ENCODE measurements at places on chromosomes 5 and 9.

DNA sequence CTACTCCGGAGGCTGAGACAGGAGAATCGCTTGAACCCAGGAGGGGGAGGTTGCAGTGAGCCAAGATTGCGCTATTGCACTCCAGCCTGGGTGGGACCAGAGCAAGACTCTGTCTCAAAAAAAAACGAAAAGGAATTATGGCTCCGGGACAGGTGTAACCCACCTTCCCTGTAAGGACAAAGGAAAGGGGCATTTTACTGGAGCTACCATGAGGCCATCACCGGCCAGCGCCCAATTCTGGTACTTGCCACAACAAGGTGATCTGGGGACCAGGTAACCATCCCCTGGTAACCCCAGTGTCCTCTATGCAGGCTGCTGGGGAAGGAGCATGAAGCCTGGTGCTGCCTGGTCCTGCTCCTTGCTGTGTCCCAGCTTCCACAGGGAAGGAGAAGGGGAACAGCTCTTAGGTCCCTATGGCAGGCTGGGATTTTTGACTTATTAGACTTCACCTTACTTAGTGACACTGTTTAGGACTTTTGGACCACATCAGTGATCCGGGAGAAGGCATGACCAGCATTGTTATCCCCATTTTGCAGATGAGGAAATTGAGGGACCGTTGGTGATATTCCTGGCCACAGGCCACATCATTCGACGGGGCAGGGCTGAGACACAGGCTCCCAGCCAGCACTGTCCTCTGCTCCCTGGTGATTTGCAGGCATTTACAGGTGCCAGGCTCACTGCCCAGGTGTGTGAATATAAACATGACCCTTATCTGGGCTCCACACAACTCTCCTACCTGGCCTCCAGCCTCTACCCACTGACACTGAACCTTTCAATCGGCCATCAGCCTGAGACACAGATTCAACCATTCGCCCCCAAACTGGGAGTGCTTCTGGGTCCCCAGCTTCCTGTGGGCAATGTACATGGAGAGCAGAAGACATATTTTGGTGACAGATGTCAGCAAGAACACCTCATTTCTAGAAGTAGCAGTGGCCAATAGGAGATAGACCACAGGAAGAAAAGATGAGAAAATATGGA lies 26.5 kb upstream of the ABO start:
- ATAC-seq: no peak

DNA sequence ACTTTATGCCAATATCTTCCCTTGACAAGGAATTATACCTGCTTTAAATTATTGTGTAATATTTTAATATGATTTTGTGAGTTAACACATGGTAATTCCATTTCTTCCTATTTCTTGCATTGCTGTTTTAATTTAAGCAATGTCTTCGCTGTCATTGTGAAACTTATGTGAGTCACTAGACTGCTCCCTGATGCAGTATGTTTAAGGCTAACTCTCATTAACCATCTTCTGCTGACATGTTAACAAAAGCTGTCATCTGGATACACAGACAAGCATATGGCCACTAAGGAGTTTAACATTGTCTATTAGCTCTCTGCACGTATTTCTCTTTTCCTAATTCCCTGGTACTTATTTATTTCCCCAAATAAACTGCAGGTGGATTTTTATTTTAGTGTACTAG lies 980.8 kb upstream of the CTNND2 start:
- ATAC-seq: no peak

GRCh38 chr9:129839324-129840023 lies 4.2 kb downstream of the USP20 start:
- ATAC-seq: no peak

GRCh38 chr5:61625681-61626621 lies 293.9 kb downstream of the ZSWIM6 start:
- ATAC-seq: peak; percentile 53

DNA sequence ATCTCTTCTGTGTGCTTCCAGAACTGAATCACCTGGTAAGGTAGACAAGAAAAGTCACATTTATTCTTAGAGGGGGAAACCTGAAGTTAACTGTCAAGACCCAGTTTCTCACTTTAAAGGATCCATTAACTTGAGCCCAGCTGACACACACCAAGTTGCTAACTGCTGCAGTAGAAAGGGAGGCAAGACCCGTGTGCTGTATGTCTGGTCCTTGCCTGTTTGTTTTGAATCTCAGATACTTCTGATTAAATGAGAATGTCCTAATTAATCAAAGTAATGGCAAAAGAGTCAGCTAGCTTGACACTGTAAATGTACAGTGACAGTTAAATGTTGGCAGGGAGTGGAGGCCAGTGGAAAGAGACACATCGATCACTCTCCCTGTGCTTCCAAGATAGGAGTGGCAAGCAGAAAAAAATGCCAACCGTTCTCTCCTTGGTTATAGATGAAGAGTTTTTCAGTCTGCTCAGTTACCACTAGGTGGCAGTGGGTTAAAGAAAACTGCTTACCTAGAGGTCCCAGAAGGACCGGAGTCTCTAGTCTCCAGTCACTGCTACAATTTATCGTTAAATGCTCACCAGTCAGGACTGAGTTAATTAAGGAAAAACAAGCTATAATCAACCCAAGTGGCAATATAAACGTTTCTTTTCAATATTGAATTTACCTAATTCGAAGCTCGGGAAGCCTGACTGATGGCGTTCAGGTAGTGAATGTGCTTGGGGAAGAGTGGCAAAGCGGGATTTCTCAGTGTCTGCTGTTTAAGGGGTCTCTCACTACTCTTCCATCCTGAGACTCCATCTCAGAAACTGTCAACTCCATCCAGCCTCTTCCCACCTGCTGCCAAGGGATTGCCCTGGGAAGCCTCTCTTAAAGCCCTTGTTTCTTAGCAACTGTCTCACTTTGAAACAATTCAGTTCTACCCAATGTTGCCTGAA lies 18.4 kb downstream of the LSM11 start:
- ATAC-seq: peak; percentile 82

GRCh38 chr5:159310511-159310910 lies 19.8 kb downstream of the IL12B start:
- ATAC-seq: peak; percentile 61

GRCh38 chr5:79803007-79803406 lies 113.4 kb downstream of the CMYA5 start:
- ATAC-seq: no peak

DNA sequence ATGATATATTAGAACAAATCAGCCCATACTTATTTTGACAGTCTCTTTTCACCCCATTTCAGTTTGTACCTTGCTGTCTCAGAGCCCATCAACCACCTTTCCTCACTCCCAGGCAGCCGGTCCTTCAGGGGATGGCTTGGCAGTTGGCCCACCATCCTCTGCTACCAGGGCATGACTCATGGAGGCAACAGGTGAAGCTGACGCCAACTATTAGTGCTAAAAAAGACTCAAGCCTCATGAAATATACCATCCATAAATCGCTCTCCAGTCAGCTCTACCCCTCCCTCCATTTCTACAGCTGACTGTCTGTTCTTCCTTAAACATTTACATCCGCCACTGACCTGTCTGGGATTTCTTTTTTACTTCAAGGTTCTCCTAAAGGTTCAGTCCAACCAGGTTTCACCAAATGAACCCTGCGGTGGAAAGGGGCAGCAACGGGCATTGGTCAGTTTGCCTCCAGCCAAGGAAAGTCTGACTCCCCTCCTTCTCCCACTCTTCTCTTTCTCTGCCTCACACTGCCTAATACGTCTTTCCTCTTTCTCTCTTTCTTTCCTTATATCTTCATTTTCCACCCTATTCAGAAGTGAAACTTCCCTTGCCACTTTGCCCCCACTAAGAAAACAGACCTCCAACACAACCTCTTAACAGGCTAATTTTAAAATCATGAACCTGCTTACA lies 439.1 kb downstream of the RAB3C start:
- no peak for ATAC-seq

- no peak for ATAC-seq
Measured at GRCh38 chr5:95424526-95424925, 33.4 kb downstream of the FAM81B start.
